ENCODE measurements at places on chromosomes 7 and 10.

DNA sequence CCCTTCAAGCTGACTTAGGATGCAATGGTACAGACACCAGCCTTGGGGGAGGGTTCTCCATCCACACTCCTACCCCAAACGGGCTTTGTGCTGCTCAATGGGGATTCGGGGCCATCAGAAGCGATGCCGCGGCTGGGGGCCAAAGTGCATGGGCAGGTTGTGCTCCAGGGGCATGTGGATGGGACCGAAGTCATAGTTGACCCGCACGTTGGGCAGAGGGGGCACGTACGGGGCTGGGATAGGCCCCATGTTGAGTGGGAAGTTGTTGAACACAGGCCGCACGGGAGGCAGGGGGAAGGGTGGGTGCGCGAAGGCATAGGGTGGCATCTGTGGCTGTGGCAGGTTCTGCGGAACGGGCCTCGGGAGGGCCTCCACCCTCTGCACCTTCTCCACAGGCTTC is 158.7 kb downstream of the RNF216 start:
- DNase-seq, result no peak

DNA sequence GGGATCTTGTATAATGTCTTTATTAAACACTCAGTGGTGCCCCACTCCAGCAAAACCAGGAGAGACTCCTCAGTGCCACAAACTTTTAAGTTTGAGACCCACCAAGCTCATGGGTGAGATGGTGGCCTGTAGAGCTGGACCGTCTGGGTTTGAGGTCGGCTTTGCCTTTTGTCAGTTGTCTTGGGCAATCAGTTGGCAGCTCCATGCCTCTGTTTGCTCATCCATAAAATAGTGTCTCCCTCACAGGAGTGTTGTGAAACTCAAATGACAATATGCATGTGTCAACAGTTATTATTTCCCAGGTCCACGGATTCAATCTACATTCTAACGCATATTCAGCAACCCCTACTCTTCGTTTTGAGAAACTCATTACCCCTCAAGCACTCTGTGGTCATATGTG is 367.8 kb upstream of the C7orf33 start:
- no peak for DNase-seq

- DNase-seq, result no peak
Observed at GRCh38 chr10:14583252-14583651, 191.4 kb downstream of the FAM107B start.

DNA sequence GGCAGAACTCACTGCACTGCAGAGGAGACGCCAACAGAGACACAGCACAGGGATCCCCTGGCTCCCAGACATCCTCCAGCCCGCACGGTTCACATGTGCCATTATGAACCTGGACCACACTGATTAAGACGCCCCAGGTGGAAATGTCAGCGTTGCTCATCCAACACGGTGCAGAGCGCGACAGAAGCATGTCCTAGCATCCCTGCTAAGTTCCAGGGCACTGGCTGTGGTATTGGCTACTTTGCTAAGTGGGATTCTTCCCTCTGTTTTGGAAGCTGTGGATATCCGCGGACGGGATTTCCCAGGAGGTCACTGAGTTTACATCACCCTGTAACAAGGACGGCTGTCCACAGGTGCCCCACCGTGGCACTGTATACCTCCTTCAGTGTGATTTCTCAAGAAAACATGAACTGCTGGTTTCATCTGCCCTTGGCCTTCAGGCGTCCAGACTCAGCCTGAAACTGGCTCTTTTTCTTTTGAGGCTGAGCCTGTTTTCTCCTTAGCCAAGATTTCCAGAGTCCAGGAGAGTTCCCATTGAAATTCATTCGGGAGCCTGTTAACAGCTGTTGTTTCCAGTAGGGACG is 324.0 kb downstream of the WDR37 start:
- no peak for DNase-seq

GRCh38 chr7:158406364-158406763 is 181.3 kb downstream of the PTPRN2 start:
- no peak for DNase-seq

DNA sequence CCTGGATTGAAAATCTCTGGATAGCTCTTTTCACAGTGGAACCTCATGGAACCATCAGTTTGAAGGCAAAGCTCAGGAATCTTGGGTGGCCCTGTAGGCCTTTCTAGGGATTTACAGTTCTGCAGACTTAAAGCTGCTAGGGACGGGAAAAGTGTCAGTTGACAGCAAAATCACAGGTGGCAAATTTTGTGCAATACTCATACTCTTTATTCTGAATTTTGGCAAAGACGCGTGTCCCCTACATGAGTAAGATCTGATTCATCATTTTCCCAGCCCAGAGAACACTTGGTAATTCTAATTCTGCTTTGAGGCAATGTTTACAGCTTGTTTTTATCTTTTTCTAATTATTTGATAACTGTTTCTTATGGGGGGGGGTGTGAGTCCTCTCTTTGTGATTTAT is 3.6 kb downstream of the LRRC17 start:
- DNase-seq, result no peak

DNA sequence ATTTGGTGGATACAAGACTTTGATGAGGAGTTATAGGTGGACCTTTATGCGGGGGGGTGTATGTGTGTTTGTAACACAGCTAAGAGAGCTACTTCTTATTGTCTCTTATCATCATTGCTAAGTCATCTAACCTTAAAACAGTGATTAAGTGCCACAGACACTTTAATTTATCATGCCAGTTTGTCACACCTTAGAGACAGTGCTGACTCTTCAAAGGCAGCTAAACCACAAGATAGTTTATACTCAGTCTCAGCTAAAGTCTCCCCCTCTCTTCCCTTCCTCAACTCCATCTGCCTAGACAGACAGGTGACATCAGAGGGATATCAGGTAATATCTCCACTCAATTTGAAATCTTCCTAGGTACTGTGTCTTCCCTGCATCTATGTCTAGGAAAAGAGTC is 42.2 kb downstream of the MYPN start:
- no peak for DNase-seq

- DNase-seq, result peak; percentile 91
Observed at GRCh38 chr10:31707093-31708039, 221.3 kb downstream of the ARHGAP12 start.

DNA sequence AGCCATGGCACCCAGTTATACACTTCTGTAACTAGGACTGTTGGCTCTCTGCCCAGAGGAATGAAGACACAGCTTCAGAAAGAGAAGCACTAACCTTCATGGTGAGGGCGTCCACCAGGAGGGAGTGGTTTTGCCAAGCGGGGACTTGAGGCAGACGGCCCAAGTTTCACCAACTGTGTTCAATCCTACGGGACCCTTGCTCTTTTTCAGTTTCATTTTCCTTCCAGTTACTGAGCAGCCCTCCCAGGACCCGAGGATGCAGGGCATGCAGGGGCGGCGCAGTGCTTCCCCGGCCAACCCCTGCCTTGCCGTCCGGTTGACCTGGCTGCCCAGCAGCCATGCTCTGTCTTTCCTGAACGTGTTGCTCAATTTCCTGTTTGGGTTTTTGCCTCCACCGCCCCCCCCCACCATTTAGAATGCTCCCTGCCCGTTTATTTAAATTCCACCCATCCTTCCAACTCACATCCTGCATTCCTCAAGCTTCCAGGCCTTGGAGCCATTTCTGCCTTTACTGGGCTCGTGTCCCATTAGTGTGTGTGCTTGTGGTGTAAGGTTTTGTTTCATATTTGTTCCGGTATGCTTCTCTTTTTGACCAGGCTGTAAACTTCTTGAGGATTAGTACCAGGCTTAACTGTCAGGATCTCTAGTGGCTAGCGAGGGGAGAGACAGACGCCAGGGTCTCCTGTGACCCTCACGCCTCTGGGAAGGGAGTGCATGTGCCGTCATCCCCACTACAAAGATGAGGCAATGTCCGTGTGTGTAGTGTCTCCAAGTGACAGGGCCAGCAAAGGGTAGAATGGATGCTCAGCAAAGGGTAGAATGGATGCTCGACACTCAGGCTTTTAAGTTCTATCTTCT is 31.6 kb downstream of the IL15RA start:
- peak; percentile 65 for DNase-seq

GRCh38 chr7:71186535-71187057 is 54.7 kb downstream of the GALNT17 start:
- DNase-seq, result no peak

GRCh38 chr10:2471811-2472210 is 595.5 kb upstream of the PFKP start:
- DNase-seq, result no peak

- no peak for DNase-seq
Observed at GRCh38 chr10:20817646-20818045, 79.5 kb downstream of the NEBL start.

- DNase-seq, result no peak
Observed at GRCh38 chr10:3902054-3902808, 117.2 kb upstream of the KLF6 start.

DNA sequence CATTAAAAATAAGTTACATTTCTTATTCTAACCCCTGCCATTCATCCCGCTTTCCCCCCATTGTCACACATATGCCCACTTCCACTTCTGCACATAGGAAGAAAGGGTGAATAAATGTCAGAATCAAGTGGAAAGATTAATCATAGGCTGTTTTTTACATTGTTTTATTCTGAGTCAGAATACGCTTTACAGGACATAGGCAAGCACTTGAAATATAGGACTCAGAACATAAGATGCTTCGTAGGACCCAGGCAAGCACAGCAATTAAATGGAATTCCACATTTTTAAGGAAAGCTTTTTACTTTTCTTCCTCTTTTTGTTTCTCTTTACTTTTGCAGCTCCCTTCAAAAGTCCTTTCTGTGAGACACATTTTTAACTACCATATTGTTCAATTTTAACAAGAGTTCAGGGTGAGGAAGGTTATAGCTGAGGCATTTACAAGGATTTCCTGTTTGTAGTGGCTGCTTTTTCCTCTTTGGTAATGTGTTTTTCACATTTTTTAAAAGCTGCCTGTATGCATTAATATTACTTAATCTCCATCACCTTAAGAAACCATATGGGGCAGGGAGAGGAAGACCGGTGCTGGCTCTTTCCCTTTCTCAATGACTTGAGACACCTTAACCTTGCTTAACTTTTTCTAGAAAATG is 130.0 kb downstream of the TES start:
- DNase-seq, result no peak

GRCh38 chr10:1169186-1169885 is 113.2 kb downstream of the WDR37 start:
- no peak for DNase-seq

- DNase-seq, result no peak
Observed at GRCh38 chr7:29375641-29376562, 181.3 kb downstream of the CHN2 start.

GRCh38 chr10:1022413-1022812 is 3.2 kb downstream of the IDI2 start:
- DNase-seq, result no peak

- no peak for DNase-seq
Observed at GRCh38 chr7:106840342-106840741, 24.7 kb upstream of the PIK3CG start.

DNA sequence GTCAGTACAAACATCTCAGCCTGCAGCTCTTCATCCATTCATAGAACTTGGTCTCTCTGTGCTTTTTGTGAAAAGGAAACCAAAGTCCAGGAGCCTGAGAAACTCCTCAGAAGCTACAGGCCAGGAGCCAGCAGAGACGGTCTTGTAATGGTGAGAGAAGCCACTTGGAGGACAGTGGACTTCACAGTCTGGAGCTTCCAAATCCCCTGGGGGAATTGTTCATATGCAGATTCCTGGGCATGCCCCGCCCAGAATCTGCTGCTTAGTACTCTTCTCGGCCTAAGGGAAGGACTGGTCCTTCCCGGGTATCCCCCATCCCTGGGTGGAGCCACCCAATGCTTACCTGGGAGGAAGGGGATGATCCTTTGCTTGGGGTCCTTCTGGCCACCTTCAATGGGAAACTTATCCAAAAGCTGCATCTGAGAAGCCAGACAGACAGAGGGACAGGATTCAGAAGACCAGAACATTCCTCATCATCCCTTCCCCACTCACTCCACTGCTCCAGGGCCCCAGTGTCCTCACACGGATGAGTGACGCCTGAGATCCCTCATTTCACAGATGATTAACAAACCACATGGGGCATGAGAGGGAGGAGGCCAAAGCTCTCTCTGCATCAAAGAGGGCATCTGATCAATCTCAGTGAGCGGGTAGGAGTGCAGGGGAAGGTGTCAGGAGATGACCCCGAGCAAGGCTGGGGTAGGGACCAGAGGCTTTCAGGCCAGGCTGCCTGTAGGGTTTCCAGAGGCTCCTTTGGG is 88.4 kb downstream of the SH3PXD2A start:
- DNase-seq, result no peak

GRCh38 chr10:60397792-60398191 is 8.1 kb upstream of the ANK3 start:
- no peak for DNase-seq

DNA sequence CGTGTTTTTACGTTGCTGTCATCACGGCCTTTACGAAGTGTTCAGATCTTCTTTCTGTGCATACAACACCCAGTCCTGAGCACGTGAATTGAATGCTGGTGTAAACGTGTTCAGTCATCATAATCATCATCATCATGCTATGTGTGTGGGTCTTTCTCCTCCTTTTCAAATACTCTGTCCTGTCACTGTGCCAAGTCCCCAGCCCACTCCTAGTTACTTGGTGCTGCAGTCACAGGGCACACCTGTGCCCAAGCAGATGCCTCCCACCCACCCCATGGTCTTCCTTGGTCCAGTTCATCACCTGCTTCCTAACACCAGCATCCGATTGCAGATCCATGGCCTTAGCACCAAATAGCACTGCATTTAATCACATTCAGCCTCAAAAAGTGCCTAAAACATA is 78.6 kb upstream of the MGMT start:
- no peak for DNase-seq

- DNase-seq, result no peak
Observed at GRCh38 chr10:43200538-43201390, 62.5 kb downstream of the CSGALNACT2 start.

DNA sequence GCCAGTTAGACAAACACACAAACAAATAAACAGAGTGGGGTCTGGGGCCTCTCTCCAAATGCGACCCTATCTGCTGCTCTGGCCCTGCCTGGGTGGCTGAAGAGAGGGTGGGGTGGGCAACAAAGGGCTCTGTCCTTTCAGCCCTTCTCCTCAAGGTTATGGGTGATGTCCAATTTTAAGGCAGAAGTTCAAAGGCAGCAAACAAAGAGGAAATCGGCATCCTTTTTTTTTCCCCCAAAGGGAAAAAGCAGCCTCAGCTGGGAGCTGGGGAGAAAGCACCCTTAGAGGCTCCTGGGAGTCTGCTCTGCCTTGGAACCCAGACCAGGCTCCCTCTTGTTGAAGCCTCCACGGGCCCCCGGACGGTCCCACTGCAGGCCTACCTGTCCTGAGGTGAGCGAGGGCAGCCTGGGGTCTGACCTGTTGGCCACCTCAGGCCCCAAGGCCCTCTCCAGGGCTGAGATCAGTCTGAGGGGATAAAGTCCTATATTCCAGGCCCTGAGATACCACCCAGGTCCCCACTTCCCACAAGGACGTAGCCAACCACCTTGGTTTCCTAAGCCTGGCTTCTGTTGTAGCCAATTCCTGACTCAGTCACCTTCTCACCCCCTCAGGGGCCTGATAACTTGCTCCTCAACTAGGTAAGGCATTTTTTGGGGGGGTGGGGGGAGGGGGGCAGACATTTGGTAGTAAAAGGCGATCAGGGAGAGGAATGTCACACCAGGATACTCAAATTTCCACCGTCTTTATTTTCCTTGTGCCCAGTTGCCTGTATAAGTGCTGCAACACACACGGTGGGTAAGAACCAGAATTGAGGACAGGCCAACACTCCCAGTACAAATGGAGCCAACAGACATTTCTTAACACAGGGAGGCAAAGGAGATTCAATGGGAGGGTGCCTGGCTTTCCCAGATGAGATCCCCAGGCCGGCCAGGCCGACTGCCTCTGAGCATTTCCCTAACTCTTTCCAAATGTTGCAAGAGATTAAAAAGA is 4.3 kb downstream of the HOXA11 start:
- no peak for DNase-seq

GRCh38 chr10:101464082-101464481 is 110.1 kb downstream of the BTRC start:
- no peak for DNase-seq

- DNase-seq, result peak; percentile 9
Observed at GRCh38 chr7:137169282-137169698, 174.2 kb downstream of the PTN start.

Measured in HL-60 (cell line).